ENCODE measurements at places on chromosomes 2 and 18.
A peak's percentile ranks its signal among the peaks of the same experiment; 100 is the strongest.

DNA sequence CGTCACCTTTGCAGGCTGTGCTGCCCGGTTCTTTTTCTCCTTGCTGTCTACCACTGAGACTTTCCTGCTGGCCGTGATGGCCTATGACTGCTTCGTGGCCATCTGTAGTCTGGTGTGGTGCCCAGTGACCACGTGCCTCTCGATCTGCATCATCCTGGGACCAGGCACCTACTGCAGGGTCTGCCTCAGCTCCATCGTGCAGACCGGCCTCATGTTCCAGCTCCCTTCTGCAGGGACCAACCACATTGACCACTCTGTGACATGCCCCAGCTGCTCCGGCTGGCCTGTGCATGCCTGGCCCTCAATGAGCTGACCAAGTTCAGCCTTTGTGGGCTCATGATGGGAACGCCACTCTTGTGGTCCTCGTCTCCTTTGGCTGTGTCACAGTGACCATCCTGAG is 26.7 kb downstream of the COPS9 start:
- DNase-seq = no peak

GRCh38 chr18:42839408-42839807 is 276.1 kb downstream of the RIT2 start:
- DNase-seq = no peak

- no peak for DNase-seq
These were observed 167.6 kb downstream of the AFF3 start for GRCh38 chr2:99974682-99975375.

DNA sequence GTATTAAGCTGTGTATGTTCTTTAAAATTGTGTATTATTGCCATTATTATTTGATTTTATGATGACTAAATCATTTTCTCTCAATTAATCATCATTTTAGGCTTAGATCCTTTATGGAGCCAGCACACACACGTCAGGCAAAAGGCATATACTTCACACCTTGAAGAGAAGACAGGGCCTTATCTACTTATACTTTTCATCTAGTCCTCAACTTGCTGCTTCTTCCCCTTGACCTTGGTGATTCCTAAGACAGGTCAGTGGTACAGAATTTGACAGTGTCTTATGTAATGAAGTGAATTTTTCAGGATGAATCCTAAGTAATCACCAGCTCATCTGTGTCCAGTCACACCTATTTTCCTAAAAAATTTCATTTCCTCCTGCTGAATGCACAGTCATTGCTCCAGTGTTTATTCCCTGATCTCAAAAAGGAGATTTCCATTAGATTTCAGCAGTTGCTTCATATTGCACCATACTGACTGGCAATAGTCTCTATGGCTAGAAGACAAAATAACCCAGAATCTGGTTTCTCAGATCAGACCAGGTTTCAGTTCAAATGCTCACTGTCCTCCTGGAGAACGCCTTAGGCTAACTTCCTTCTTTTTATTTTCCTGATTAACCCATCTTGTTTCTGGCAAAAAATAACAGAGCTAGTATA is 235.7 kb downstream of the PTH2R start:
- no peak for DNase-seq

DNA sequence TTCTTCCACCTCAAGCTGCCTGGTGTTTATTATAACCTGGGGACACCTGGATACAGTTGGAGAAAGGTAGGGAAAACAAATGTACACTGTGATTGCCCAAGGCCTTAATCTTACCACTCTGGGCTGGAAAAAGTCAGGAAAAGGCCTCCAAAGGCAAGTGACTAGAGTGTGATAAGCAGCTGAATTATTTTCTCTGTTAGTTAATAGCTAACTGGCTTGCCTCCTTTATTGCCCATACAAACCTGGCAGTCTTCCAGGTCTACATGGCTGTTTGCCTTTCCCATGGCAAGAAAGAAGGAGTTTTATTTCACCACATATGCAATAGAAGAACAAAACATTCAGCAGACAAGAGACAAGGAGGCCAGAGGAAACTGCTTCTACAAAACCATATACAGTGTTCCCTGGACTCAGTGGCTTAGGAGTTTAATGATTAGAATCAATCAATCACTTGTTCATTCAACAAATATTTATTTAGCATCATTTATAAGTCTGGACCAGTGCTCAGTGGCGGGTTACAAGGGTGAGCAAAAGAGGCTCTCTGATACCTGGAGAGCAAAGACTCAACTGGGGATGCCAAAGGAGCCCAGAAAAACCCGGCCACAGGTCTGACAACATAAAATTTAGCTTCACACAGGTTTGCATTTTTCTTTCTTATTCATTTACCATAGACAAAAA is 27.5 kb upstream of the SUCLG1 start:
- DNase-seq = no peak

GRCh38 chr2:181131584-181131983 is 151.2 kb downstream of the UBE2E3 start:
- no peak for DNase-seq

- DNase-seq = peak; percentile 84
These were observed 1.0 kb downstream of the ZDBF2 start for GRCh38 chr2:206275312-206276055.

DNA sequence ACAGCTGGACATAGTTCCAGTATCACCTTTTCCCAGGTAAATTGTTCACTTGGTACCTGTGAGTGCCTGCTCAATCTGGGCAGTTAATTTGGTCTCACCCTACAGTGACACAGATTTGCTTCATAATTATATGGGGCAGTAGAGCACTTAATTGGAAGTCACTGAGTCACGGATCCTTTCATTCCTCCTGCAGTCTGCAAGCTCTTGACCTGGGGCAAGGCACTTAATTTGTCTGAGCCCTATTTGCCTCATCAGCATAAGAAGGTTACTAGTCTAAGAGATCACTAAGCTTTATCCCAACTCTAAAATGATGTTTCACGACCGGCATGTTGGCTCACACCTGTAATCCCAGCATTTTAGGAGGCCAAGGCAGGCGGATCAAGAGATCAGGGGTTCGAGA is 8.9 kb downstream of the FBXO36 start:
- no peak for DNase-seq

DNA sequence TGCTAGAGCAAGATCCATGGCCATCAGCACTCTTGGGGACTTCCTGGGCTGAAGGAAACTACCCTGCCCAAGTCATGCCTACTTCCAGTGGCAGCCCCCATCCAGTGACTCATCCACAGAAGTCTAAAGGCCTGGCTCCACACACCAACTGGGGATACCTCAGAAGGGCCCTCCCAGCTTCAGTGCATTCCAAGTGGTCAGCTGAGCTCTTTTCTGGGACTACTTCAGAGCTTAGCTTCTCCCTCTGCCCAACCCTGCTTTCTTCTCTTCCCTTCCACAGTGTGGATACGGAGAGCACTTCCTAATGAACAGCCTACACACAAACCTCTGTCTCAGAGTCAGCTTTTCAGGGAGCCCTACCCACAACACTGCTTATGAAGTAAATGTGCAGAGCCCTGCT is 66.5 kb downstream of the CLHC1 start:
- no peak for DNase-seq

DNA sequence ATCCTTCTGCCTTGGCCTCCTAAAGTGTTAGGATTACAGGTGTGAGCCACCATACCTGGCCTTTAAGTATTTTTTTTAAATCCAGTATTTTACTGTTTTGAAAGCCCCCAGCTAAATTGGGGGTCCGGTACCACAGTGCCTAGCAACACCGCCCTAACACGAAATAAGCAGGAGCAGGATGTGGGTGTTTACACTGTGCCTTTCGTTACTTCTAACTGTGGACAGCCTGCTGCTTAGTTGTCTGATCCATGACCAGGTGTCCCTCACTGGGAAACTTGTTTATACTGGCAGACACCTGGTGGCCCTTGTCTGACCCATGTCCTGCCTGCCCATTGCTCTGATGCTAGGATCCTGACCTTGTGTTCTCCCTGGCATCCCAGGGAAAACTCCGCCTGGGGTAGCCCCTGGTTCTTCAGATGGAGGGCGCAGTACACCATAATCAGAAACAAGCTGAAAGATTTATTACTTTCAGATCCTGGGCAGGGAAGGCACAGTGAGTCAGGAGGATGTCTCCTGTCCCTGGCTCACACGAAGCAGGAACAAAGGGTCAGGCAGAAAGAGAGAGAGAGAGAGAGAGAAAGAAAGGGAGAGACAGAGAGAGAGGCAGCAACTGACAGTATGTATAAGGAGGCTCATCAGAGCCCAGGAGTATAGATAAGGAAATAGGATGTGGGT is 55.7 kb downstream of the NCAPH start:
- no peak for DNase-seq

GRCh38 chr2:181074457-181074856 is 94.1 kb downstream of the UBE2E3 start:
- no peak for DNase-seq

GRCh38 chr2:205133544-205133943 is 548.8 kb upstream of the NRP2 start:
- DNase-seq = no peak

DNA sequence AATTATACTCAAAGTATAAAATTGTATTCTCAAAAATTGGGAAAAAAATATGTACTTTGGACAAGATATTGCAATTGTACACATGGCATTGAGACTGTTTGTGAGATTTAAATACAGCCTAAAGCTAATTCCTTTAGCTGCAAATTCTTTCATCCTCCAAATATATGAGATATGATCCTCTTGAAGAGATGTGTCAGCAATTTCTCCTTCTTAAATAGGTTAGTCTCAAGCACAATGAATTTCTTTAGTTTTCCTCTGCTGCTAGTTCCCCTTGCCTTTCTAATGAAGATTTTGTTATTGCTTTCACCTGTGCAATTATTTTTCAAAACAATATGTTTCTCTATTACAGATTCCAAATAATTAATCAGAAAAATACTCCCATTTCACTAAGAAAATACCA is 153.4 kb upstream of the GULP1 start:
- no peak for DNase-seq

DNA sequence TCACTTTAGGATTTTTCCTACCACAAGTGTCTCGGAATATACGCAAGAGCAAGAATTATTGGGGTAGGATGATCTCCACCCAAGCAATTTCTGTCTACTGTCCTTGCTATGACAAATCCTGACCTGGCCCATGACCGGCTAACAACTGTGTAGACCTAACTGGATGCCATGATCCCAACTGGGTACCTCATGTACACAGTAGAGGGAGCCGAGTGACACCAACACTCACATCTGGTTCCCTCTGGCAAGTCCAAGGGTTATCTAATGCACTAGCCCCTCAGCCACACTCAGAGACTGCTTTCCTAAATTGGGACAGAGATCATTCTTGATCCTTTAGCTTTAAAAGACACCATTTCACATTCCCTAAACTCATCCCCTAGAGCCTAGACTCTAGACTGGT is 60.7 kb upstream of the ZNF532 start:
- DNase-seq = no peak

DNA sequence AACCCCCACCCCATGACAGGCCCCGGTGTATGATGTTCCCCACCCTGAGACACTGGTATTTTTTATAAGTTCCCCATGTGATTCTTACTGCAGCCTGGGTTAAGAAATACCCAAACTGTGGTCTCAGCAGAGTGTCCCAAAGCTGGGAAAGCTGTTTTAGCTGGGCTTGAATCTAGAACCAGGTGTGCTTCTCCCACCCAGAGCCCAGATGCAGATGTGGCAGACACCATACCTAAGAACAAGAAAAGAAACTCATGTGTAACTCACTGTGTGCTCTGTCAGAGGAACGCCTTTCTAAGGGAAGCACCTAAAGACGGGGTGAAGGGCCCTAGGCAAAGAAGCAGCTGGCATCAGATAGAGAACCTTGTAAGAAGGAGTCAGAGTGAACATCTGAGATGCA is 23.9 kb downstream of the DOK1 start:
- no peak for DNase-seq

DNA sequence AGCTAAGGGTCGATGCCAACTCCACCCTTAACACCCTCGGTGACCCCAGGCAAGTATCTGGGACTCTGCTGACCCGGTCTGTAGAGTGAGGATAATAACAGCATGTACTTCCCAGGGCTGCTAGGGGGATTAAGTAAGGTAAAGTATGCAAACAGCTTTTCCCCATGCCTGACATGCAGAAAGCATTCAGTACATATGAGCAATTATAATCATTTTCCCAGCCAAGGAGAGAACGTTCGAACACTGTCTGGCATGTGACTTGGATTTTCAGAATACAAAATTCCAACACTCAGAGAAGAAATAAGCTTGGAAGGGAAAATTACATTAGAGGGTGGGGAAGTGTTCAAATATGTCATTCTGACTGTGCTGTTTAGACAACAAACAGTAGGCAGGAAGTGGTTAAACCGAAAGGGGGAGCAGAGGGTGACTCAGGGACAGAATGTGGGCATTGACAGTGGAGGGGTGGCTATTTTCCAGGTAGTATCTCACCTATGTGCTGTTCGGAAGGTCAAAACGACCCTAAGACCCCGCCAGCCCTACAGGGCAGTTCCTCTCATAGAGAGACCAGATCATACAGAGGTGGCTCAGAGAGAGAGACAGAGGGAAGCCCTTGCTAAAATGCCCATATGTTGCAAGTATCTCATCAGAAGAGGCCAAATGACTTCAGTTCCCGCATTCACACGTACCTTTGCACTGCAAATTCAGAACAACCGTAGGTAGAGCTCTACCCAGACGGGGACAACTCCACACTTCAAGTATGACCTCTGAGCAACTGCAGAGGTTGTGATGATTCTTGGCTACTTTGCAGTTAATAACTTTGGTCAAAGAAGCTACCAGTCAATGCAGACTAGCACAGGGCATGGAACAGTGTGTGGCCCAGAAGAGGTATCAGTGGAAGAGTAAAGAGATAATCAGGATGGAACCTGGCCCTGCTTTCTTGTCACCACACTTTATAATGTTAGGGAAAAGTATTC is 14.8 kb downstream of the ASPRV1 start:
- peak; percentile 36 for DNase-seq

DNA sequence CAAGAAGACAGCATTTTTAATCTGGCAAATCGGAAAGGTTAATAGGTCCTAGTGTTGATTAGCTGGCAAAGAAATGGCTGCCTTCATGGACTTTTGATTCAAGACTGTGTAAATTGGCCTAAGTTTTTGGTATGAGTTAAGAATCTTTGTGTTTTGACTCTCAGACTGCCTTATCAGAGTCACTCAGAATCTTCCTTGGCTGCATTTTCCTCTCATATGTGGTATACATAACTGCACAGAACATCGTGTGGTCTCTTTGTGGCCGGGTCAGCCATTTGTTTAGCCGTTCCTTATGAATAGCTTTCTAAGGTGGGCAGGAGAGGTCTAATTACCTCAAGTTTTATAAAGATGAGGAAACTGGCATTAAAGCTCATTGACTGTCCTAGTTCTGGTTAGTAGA is 30.1 kb downstream of the CAB39 start:
- DNase-seq = no peak

- no peak for DNase-seq
These were observed 199.8 kb upstream of the HDAC4 start for GRCh38 chr2:239600650-239601049.

- DNase-seq = no peak
These were observed 811.3 kb downstream of the CNTNAP5 start for GRCh38 chr2:124836416-124836815.

DNA sequence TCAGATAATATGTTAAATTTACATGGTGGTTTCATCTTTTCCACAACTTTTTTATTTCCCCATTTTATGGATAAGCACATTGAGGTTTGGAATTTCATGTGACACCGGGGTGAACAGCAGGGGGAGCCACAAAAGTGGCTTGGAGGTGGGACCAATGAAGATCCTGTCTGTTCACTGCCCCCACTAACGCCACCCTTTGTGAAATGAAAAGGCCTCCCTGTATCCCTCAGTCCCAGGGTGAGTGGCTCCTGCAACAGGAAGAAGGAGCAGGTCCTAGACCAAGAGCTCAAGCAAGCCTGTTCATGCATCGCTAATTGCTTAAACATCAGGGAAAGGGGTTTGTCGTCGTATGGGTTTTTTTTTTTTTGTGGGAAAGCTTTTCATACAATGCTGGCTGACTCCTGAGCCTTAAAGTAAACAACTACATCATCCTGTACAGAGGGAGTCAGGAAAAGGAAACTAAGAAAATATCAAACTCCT is 267.8 kb upstream of the EPAS1 start:
- no peak for DNase-seq
